ENCODE measurements at places on chromosomes 7 and 10.

GRCh38 chr10:71805776-71806703 lies 32.7 kb upstream of the VSIR start:
- no peak for DNase-seq

DNA sequence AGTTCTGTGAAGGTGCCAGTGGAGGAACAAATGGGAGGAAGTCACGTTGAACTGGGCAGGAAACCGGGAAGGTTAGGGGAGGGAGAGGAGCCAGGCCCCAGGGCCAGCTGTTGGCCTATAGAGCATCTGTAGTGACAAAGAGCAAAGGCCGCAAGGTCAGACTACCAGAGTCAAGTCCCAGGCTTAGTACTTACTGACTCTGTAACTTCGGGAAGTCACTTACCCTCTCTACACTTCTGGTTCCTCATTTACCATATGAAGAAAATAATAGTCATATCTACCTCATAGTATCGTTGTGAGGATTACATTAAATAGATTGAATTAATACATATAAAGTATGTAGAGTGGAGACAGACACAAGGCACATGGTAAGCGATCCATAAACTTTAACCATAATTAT lies 101.8 kb upstream of the FZD1 start:
- no peak for DNase-seq

GRCh38 chr7:81611040-81611439 lies 158.8 kb downstream of the HGF start:
- no peak for DNase-seq

DNA sequence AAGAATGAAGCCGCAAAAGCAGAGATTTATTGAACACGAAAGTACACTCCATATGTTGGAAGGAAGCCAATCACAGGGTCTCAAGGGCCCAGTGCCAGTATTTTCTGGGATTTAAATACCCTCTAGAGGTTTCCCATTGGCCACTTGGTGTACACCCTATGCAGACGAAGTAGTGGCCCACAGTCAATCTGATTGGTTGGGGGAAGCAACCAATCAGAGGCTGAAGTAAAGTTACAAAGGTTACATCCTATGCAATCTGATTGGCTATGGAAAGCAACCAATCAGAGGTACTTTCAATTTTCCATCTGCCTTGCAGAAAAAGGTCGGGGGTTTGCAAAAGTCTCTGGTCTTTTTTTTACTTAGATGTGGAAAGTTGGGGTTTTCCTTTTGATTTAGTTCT lies 481.3 kb upstream of the NRP1 start:
- DNase-seq, result no peak

DNA sequence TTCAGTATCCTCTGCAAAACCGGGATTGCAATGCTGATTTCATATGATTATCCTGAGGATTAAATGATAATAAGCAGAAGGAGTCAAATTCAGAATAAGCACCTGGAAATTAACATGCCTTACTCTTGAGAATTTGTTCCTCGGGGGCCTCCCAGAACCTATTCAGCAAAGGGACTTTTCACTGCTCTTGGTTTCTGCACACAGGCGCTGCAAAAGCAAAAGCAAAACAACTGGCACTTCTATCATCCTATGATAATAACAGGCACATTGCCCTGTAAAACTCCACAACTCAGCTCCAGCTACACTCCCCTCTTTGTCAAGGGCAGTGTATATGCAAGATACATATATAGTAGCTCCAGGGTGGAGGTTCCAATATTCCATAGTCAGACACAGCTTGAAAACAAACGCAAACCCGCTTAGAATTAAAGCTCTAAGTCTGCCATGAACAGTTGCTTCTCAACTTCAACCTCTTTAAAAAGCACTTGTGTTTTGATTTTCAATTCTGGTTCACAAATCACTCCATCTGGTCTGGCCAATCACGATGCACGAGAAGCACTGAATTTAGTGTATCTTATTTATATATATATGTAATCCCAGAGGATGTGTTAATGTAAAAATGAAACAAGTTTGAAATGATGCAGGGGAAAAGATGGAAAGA lies 119.9 kb upstream of the PTER start:
- no peak for DNase-seq

- no peak for DNase-seq
These were observed 5.0 kb upstream of the WBP1L start for GRCh38 chr10:102738692-102739121.

DNA sequence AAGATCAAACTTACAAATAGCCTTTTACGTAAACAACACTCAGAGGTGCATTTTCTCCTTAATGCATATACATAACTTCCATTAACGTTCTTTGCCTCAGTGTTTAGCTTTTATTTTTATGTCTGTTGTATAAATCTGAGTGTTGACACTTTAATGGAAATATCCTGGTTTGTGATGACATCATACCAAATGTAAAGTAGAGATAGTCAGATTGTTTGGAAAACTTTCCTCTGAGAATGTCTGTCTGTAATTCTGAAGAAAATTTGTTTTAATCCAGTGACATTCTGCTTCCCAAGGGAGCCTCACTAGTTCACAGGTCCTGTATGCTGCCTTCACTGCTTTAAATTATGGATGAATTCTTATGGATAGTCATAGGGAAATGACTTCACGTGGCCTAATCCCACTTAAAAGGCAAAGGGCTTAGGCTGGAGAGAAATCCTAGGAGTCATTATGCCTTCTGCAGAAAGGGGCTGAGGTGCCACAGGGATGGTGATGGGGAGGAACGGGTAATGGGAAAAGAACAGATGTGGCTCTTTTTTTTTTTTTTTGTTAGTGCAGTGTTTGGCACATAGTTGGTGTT lies 93.2 kb downstream of the DNAJB9 start:
- no peak for DNase-seq

- DNase-seq, result no peak
These were observed 166.3 kb downstream of the ARHGAP12 start for GRCh38 chr10:31762316-31762715.

DNA sequence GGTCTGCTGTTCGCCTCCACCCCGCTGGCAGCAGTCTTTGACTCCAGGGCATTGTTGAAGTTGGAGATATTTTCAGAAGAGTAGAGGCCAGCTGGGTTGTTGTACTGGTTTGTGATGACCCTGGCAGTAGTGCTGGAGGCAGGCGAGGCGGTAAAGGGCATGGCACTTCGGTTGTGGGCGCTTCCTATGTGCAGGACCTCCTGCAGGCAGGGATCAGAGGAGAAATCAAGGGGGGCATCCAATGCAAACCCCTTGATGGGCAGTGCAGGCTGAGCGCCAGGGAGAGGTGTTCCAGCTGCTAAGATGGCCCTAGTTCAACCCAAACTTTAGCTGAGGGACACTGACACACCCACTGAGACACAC lies 27.0 kb downstream of the PDLIM1 start:
- no peak for DNase-seq

DNA sequence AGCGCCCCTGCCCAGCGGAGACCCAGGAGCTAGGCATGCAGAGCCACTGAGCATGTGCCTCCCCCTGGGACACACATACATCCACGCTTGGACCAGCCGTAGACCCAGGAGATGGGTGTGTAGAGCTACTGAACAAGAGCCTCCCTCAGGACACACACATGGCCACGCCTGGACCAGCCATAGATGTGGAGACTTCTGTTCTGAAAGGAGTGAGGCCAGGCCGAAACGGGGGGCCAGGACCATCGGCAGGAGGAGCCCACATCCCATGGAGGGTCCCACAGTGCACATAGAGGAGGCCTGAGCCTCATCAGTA lies 340.4 kb downstream of the TCERG1L start:
- DNase-seq, result no peak

GRCh38 chr10:129341087-129341486 lies 126.0 kb upstream of the MGMT start:
- DNase-seq, result no peak
